Stimulated activated CD4-positive, alpha-beta T cell treated with anti-CD3 and anti-CD28 coated beads, TNF-alpha, amount 100 ng/mL, for 1 hour (primary cell): ENCODE measurements at places on chromosomes 1 and 21.

DNA sequence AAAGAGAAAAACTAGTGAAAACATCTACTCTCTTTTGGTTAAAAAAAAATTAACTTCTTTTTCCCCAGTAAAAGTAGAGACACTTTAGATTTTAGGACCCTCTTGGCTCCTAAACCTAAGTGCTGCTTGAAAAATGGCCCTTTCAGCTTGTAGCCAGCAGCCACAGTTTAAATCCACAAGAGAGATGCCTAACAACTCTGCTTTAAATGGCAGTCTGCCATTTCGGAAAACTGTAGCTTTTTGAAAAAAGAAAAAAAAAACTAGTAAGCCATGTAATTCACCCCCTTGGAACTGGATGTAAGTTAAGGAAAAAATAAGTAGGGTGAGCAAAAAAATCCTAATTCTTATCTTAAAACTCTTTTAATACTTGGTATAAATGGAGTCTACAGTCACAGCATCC is 56.0 kb downstream of the LHX9 start:
- no peak for DNase-seq

DNA sequence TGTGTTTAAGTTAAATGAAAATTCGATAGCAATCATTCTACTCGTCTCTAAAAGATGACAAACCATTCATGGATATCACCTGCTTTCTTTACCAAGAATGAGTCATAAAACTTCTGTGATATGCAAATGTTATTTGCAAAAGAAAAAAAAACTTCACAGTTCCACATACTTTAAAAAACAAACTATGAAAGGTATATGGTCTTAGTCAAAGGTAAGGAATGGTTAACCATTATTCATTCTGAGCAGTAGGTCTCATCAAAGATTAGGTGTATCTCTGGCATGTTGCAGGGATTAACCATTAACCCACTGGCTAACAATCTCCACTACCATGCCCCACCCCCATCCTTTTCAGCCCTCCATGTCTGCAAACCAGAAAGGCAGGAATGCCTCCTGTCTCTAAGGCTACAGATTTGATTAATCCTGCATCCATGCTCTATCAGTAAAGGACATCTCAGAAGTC is 44.4 kb downstream of the PTPN14 start:
- no peak for DNase-seq

GRCh38 chr1:26409191-26409807 is 1.3 kb upstream of the LIN28A start:
- DNase-seq = no peak

DNA sequence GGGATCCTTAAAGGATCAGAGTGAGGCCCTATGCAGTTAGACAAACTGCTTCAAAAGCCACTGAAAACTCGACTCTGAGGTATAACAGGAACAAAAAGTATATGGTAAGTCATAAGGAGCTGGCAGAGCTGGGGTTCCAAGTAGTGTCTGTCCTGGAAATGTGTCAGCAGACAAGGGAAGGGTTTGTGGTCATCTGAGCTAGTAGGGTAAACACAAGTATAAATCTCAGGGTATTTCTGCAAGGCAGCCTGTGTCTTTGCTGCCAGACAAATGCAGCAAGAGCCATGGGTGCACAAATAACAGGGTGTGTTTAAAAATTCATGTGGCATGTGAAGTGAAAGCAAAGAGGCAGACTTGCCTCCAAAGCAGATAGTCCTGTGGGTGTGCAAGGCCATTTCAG is 759.0 kb upstream of the ADAMTS5 start:
- DNase-seq = no peak

DNA sequence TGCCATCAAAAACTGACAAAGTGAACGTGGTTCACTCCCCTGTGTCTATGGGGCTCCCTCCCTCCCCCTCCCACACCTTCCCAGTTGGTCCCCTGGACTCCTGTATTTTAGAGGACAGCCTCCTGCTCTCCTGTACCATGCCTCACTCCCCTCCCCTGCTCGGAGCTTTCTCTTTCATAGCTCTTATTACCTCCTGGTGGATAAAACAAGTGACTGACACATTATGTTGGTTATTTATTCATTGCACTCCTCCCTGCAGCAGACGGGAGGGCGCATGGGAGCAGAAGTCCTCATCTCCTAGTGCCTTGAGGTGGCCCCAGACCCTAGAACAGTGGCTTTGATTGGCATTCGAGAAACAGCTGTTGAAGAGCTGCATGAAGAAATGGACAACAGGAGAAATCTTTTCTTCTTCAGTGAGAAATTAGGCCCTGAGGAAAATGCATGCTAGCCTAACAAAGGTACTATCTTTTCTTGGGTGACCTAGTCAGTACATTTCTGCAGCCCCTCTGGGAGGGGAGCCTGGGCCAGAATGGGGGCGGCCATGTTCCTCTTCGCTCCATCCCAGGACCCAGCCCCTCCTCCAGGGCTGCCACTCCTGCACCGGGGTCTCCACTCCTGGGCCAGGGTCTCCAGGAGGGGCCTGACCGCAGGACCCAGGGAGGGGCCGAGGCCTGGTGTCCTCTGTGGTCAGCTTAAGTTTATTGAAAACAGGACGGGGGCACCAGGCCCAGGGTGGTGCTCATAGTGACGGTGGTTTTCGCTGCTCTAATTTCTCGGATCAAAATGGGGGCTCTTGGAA is 1.2 kb upstream of the TFF1 start:
- DNase-seq = no peak

- DNase-seq = no peak
Observed at GRCh38 chr1:8011923-8012858, 13.9 kb downstream of the ERRFI1 start.
